ENCODE measurements at places on chromosomes 4 and X.

- DNase-seq, result no peak
Measured at GRCh38 chr4:174749091-174749490, 80.0 kb downstream of the GLRA3 start.

- no peak for DNase-seq
Measured at GRCh38 chrX:110944311-110944750, 148.7 kb upstream of the CHRDL1 start.

DNA sequence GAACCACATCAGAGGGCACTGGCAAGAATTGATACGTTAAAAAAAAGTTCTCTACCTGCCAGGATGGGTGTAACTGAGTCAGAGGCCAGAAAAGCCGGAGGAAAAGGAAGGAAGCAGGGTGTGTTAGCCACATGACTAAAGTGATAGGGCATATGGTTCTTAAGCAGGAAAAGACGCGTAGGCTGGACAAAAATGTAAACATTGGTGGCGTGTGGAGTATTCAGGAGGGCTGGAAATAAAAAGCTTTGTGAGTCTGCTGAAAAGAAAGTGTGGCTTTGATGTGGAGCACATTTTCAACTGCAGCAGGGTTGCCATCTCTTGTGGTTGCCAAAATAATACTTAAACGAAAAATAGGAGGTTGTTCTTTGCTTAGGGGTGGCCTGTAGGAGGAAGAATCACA lies 186.5 kb upstream of the RPL34 start:
- peak; percentile 9 for DNase-seq

DNA sequence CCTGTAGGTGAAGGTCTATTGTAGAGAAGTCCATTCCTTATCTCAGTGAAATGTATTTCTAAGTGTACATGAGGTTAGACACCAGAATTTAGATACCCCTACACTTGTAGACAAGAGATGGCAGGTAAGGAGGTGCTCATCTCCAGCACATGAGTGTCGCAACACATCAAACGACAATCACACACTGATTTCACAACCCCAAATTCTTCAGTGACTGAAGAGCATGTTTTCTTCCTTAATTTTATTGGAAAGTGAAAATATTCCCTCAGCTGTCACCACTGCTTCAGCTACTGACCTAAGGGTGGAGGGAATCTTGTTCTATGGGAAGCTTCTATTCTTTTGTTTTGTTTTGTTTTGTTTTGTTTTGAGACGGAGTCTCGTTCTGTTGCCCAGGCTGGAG lies 280.3 kb downstream of the ARHGAP24 start:
- no peak for DNase-seq

GRCh38 chr4:3869661-3870566 lies 103.7 kb downstream of the ADRA2C start:
- DNase-seq, result no peak

DNA sequence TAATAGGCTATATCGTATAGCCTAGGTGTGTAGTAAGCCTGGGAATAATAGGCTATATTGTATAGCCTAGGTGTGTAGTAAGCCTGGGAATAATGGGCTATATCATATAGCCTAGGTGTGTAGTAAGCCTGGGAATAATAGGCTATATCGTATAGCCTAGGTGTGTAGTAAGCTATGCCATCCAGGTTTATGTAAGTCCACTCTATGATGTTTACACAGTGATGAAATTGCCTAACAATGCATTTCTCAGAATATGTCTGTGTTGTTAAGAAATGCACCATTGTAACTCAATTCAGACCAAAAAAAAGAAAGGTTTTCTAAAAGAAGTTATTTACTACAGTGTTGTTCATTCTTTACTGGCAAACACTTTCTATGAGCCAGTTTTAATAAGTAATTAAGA lies 1387.2 kb downstream of the STIM2 start:
- DNase-seq, result no peak

- DNase-seq, result no peak
Measured at GRCh38 chrX:13901354-13901753, 84.5 kb upstream of the GPM6B start.

DNA sequence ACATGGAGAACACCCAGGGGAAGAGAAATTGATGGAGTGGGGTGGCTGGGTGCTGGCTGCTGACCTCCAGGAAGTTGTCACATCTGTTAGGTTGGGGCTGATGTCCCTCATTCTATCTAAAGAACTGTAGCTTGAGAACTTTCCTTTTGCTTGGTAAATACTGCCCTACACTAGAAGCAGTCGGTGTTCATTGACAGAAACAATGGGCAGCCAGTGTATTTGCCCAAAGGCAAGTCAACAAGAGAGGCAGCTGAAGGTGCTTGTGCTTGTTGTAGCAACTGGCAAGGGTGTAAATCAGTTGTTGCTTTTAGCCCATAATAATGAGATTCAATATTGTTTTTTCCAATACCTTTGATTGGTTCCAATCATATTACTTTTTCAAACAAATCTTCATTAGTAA lies 956 bp downstream of the TMEM154 start:
- no peak for DNase-seq

- no peak for DNase-seq
Measured at GRCh38 chr4:15682242-15683142, 865 bp downstream of the FAM200B start.

- peak; percentile 20 for DNase-seq
Measured at GRCh38 chrX:111869639-111870034, 6.3 kb upstream of the TRPC5OS start.

DNA sequence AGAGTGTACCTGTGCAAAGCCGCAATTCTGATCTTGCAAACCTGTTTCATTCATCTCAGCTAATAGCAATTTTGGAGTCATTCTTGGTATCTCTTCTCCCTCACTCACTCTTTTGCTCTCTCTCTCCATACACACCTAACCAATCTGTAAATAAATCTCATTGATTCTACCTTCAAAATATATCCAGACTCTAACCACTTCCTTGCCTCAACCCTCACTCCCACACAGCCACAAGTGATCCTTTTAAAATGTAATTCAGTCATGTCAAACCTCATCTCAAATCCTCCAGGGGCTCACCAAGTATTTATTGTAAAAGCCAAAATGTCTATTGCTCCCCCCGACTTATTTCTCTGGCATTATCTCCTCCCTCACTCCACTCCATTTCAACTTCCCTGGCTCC lies 51.7 kb upstream of the SLC10A4 start:
- DNase-seq, result no peak

DNA sequence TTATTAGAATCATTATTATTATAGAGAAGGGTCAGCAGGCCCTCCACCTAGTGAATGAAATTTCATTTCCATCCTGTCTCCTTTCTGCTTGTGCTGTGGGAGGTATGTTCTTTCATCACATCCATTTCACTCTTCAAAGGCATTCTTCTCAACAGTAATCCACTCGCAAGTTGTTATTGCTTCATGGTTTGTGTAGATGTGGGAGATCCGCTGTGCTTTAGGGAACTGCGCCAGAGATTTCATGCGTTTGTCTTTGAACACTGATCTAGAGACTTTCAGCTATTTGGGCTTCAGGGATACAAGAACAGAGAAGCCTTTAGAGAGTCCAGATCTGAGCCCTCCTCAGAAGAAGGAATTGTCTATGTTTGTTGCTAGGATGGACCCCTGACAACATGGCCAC lies 53.5 kb upstream of the PUDP start:
- no peak for DNase-seq

GRCh38 chr4:80336582-80336981 lies 1.1 kb downstream of the CFAP299 start:
- peak; percentile 36 for DNase-seq

GRCh38 chr4:106036848-106037247 lies 141.6 kb downstream of the NPNT start:
- DNase-seq, result no peak

GRCh38 chrX:40245488-40246071 lies 147.8 kb upstream of the BCOR start:
- peak; percentile 8 for DNase-seq

GRCh38 chrX:49988143-49988542 lies 65.7 kb downstream of the CLCN5 start:
- no peak for DNase-seq

GRCh38 chr4:15673337-15673736 lies 8.3 kb upstream of the FAM200B start:
- DNase-seq, result no peak

Measured in hematopoietic multipotent progenitor cell treated with erythropoietin and hydrocortisone succinate and interleukin-3 and kit ligand, for 8 days (in vitro differentiated cells).